ENCODE measurements at places on chromosomes 7 and 10.

DNA sequence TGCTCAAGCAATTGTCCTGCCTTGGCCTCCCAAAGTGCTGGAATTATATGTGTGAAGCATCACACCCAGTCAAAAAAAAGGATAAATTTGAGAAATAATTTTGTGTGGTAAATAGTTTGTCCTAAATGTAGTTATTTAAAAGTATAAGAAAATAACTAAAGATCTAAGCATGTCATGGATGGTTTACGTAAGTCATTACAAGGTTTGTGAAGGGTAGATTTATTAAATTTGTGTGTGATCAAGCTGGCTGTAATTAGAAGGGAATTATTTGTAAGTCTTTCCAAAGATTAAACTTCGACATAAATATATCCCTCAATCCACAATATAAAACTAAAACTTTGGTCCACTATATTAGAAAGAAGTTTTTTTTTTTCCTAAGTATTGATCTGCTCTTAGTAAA, 28.6 kb downstream of the ORC5 start:
- peak; percentile 9 for DNase-seq

- no peak for DNase-seq
These were observed 85.9 kb upstream of the TBX20 start for GRCh38 chr7:35339811-35340210.

DNA sequence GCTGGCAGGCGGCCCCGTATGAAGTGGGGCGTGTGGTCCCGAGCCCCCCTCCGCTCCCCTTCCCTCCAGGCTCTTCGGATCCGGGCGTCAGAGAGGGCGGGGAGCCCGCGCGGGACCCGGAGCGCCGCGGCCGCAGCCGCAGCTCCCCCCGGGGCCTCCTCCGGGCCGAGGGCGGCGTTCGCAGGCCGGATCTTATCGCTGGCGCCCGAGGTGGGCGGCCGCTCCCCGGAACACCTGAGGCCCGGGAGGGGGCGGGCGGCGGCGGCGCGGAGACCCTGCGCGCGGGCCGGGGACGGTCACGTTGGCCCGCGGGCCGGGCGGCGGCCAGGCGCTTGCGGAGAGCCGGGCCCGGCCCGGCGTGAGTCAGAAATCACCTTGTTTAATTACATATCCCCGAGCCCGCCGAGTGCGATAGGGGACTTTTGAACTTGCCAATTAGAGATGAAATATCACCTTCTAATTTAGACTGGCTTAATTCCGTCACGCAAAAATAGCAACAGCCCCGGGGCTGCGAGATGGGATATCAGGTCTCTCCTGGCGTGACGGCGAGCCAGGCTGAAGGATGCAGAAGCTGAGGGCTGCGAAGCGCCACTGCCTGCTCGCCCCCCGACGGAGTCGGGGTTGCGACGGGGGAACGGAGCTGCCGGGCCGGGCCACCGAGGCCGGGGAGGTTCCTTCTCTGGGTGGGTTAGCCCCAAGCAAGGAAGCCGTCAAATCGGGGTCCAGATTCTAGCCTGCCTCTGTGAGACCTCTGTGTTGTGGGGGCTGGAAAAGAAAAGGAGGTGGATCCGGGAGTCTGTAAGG, 43.4 kb downstream of the LDB3 start:
- peak; percentile 25 for DNase-seq

GRCh38 chr7:48252995-48253394, 81.7 kb downstream of the ABCA13 start:
- no peak for DNase-seq

GRCh38 chr10:74213019-74213418, 62.0 kb downstream of the ADK start:
- no peak for DNase-seq

DNA sequence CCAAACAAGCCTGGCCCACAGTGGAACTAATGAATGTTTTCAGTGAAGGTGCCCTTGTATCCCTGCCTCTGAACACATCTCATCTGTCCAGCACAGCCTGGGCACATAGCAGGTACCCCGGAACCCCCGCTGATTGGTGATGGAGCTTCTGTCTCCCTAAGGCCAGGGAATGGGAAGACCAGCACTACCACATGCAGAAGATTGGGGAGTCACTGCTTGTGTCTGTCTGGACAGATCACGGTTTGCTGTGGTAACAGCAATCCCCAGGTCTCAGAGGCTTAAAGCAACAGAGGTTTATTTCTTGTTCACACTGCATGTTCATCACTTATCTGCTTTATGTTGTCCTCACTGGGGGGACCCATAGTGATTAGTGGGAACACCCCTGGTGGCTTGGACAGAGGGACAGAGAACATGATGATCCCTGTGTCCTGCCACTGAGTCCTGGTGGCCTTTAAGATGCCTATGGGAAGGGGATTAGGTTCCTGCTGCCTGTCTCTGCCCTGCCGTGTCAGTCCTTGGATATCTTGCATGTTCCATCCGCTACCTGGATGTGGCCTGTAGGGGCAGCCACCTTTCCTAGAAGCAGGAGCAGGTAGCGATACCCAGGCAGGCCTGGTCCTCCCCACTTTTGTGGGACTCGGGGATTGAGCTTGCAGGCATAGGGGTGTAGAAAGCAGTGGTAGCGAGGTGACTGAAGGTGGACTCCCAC, 3.6 kb downstream of the TSPAN14 start:
- no peak for DNase-seq

DNA sequence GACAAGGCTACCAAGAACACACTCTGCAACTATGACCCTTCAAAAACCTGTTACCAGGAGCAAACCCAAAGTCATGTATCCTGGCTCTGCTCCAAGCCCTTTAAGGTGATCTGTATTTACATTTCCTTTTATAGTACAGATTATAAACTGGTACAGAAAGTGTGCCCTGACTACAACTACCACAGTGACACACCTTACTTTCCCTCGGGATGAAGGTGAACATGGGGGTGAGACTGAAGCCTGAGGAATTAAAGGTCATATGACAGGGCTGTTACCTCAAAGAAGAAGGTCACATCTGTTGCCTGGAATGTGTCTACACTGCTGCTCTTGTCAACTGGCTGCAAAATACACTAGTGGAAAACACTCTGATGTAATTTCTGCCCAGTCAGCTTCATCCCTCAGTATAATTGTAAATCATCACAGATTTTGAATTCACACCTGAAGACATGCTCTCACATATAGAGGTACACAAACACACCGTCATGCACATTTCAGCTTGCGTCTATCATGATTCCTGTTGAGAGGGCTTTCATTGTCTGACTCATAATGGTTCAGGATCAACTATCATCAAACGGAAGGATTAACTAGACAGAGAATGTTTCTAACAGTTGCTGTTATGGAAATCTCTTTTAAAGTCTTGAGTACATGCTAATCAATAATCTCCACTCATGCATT, 318.3 kb downstream of the NXPH1 start:
- DNase-seq = no peak

GRCh38 chr7:121094829-121095228, 106.3 kb downstream of the CPED1 start:
- DNase-seq = no peak

DNA sequence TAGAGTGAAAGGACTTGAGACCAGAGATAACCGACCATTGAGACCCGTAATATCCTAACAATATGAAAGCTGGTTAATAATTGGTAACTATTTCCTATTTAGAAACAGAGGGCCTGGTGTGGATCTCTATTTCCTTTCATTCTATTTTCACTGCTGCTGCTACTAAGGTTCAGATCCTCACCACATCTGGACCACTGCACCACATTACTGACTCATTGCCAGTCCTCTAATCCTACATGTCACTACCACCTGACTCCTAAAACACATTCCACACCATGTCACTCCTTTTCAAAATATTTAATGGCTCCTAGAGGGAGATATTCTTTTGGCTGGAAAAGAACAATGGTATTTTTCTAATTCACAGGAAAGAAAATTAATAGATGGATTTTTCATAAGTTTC, 6.4 kb downstream of the USP54 start:
- DNase-seq = peak; percentile 52

DNA sequence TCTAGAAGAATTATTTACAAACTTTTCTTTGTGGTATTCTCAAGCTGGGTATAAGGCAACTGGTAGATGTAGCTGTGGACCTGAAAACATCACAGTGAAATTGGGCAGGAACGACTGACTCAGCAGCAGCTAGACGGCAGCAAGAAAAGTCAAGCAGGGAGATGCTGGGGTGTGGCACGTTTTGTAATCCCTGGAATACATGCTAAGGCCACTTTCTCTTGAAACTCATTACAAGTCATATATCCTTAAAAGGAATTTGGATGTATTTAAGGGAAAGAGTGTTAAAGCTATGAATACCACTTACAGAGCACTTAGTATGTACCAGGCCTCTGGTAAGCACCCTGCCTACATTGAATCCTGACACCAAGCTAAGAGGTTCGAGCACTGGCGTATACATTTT, 17.4 kb downstream of the BEND7 start:
- DNase-seq = no peak

- DNase-seq = no peak
These were observed 109.4 kb upstream of the ZNF92 start for GRCh38 chr7:65264258-65264657.

- DNase-seq = no peak
These were observed 216.8 kb downstream of the TCERG1L start for GRCh38 chr10:131094527-131095312.

DNA sequence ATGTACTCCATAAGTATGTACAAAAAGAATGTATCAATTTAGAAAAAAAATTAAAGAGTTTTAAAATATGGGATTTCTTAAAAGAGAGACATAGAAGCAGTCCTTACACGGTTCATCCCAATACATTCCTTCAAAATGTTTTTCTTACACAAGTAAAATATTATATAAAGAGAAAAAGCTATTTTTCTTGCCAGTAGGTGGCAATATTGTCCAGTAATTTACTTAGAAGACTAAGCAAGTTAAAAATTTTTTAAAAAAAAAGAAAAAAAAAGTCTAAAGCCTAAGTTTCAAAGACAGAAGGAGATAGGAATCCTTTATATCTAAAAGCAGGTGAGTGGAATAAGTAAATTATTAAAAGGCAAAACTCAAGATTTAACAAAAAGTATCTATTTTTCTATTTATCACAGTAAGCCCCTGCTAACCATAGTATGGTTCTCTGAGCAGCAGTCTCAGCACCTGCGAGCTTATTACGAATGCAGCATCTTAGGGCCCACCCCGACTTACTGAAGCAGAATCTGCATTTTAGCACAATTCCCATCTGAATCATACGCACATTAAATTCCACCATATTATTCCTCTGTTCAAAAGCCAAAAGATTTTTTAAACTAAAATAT, 240.6 kb downstream of the DGKI start:
- DNase-seq = peak; percentile 71

- DNase-seq = no peak
These were observed 46.4 kb downstream of the TBATA start for GRCh38 chr10:70738761-70739121.

DNA sequence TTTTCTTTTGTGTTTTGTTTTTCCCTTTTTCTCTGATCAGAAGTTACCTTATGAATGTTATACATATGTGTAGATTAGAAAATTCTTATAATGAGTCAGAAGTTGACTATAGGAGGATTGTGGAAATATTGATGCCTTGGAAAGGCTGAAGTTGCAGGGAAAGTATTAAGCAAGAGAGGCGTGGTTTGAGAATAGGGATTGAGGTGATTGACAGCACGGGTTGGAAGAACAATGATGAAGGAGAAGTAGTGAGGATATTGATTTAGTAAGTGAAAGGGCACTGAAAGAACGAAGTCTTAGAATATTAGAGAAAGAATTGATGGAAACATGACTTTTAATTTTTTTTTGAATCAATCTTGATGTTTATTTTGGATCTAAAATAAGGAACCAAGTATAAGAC, 176.0 kb downstream of the EXOC4 start:
- no peak for DNase-seq

- DNase-seq = no peak
These were observed 74.9 kb upstream of the PPIF start for GRCh38 chr10:79272353-79272752.

DNA sequence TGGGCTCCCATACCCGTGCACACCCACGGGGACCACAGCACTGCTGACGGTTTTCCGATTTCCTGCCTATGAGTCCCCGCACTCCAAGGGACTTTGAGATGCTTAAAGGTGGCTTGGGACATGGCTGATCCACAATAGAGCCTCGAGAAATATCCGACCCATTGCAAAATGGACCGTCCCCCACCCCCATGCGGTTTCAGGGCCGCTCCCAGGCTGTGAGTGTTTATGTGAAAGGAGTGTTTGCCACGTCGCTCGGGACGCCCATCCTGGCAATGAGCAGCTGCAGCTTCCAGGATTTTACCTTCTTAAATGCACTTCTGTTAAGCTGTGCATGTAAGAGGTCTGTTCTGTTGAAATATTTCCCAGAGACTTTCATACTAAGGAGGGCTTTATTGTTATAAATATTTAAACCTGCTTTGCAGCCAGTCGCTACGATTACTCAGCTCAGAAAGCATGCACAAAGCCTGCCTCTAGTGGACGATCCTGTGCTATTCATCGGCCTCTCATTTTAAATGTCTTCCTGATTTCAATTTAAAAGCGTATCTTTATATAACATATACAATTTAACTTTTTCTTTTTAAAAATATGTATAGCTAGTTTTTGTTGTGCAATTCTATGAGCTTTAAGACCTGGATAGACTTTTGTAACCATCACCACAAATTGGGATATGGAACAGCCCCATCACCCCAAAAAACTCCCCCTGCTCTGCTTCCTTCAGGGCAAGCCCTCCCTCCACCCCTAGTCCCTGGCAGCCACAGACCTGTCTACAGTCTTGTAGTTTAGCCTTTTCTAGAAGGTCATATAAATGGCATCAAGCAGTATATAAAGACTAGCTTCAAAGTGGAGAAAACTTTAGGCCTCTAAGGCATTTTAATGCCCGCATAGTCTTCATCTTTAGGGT, 418.3 kb downstream of the PAXIP1 start:
- DNase-seq = no peak
